ENCODE measurements at places on chromosomes 2 and 18.
A peak's percentile ranks its signal among the peaks of the same experiment; 100 is the strongest.

GRCh38 chr2:10432311-10433181 is 15.6 kb downstream of the ODC1 start:
- no peak for DNase-seq

GRCh38 chr2:226001716-226002115 is 602.2 kb downstream of the NYAP2 start:
- peak; percentile 45 for DNase-seq

- DNase-seq, result peak; percentile 24
Observed at GRCh38 chr2:71796174-71796593, 342.8 kb downstream of the DYSF start.

GRCh38 chr2:47534179-47534919 is 131.4 kb downstream of the MSH2 start:
- DNase-seq, result peak; percentile 92

GRCh38 chr2:230925879-230926765 is 1.1 kb upstream of the GPR55 start:
- DNase-seq, result no peak
